ENCODE measurements at places on chromosomes 3 and 15.
A peak's percentile ranks its signal among the peaks of the same experiment; 100 is the strongest.

DNA sequence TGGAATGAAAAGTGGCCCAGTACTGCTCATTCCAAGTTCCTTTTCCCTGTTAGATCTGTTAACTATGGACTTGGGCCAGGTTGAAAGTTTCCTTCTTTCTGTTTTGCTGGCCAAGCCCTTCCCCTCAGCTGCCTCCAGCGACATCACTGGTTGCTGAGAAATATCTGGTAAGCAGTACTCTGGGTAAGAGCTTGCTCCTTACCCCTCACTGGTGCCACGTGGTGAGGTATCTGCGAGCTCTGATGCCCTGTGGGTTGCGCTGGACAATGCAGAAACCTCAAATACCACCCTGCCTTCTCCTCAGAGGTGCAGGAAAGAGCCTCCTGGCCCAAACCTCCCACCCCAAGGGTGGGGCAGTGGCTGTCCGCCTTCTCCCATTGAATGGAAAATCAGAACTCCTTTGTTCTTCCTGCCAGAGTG lies 42.9 kb upstream of the APH1B start:
- no peaks in the 10 kb centered on the region for H3K27me3 ChIP-seq
- H3K36me3 ChIP-seq, result no peaks in the 10 kb centered on the region
- peaks cover 24% of the 10 kb centered on the region for H3K4me1 ChIP-seq

- no peak overlapping the region for H3K4me3 ChIP-seq
- peak; percentile 78 for DNase-seq
- H3K4me1 ChIP-seq, result peaks cover 19% of the 10 kb centered on the region
- H3K27ac ChIP-seq, result no peak overlapping the region
- H3K36me3 ChIP-seq, result no peaks in the 10 kb centered on the region
Measured at GRCh38 chr15:41557673-41558399, 1.2 kb upstream of the TYRO3 start.

GRCh38 chr3:184002469-184002868 lies 15.2 kb downstream of the ABCC5 start:
- H3K27ac ChIP-seq, result no peak overlapping the region
- no peak for DNase-seq
- no peaks in the 10 kb centered on the region for H3K4me1 ChIP-seq
- no peaks in the 10 kb centered on the region for H3K36me3 ChIP-seq
- H3K27me3 ChIP-seq, result no peaks in the 10 kb centered on the region
- H3K4me3 ChIP-seq, result no peak overlapping the region

GRCh38 chr3:114764056-114764492 lies 383.0 kb downstream of the ZBTB20 start:
- no peak overlapping the region for H3K4me3 ChIP-seq
- H3K4me1 ChIP-seq, result no peaks in the 10 kb centered on the region
- no peaks in the 10 kb centered on the region for H3K27me3 ChIP-seq
- H3K36me3 ChIP-seq, result no peaks in the 10 kb centered on the region
- no peak overlapping the region for H3K27ac ChIP-seq

DNA sequence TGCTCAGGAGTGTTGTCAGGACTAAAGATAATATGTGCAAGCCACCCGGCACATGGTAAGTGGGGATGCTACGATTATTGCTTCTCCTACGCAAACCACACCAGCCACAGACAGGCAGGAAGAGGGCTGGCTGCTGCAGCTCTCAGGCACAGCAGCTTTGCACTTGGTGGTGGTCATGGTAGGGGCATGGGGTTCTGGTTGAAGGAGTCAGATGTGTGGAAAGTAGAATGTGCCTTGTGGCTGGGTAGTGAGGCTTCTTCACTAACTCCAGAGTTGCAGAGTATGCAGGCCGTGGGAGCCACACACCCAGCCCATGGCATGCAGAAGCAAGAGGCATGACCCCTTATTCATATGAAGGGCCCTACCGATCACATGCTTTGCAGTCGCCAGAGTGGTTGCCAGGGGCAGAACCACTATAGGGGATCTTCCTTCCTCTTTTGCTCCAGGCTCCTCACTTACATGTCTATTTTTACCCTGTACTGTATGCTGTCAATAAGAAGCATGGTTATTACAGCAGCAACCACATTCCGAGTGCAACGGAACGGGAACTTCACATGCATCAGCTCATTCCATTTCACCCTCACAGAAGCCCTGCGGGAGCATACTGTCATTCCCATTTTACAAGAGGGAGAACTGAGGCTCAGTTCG lies 59.2 kb upstream of the HERC1 start:
- DNase-seq, result peak; percentile 83
- peak overlapping the region; percentile 54 for H3K27ac ChIP-seq
- H3K36me3 ChIP-seq, result no peaks in the 10 kb centered on the region
- peak overlapping the region; percentile 21 for H3K4me3 ChIP-seq
- H3K27me3 ChIP-seq, result no peaks in the 10 kb centered on the region
- peaks cover 67% of the 10 kb centered on the region for H3K4me1 ChIP-seq

- no peaks in the 10 kb centered on the region for H3K27me3 ChIP-seq
- no peak overlapping the region for H3K27ac ChIP-seq
- H3K4me1 ChIP-seq, result no peaks in the 10 kb centered on the region
- no peak overlapping the region for H3K4me3 ChIP-seq
Measured at GRCh38 chr15:40582726-40583246, 11.3 kb upstream of the KNL1 start.
